ENCODE measurements at places on chromosomes 11 and 22.

- no peak for DNase-seq
Measured at GRCh38 chr11:122765487-122766131, 72.7 kb upstream of the CRTAM start.

DNA sequence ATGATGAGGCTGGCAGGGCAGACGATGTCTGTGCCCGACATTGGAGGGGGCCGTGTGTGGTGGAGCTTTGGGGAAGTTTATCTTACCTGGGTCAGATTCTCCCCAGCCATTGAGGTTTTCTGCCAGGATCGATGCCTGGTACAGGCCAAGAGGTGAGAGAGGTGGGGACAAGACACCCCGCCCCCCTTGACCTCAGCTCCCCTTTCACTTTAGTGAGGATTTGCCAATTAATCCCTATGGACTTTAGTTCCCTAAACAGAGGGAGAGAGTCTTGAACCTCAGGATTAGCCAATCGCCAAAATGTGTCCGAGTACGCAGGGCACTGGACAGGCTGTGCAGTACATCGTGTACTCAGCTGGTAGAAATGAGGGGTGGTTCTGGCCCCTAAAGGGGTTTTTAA lies 541 bp downstream of the HORMAD2 start:
- DNase-seq: no peak

- no peak for DNase-seq
Measured at GRCh38 chr22:40345271-40345670, 1.0 kb upstream of the ADSL start.

- DNase-seq: peak; percentile 93
Measured at GRCh38 chr11:70568035-70568813, 169.9 kb downstream of the CTTN start.

- DNase-seq: no peak
Measured at GRCh38 chr11:116595305-116595880, 177.4 kb downstream of the BUD13 start.

- peak; percentile 71 for DNase-seq
Measured at GRCh38 chr11:19276859-19277808, 36.4 kb upstream of the E2F8 start.

DNA sequence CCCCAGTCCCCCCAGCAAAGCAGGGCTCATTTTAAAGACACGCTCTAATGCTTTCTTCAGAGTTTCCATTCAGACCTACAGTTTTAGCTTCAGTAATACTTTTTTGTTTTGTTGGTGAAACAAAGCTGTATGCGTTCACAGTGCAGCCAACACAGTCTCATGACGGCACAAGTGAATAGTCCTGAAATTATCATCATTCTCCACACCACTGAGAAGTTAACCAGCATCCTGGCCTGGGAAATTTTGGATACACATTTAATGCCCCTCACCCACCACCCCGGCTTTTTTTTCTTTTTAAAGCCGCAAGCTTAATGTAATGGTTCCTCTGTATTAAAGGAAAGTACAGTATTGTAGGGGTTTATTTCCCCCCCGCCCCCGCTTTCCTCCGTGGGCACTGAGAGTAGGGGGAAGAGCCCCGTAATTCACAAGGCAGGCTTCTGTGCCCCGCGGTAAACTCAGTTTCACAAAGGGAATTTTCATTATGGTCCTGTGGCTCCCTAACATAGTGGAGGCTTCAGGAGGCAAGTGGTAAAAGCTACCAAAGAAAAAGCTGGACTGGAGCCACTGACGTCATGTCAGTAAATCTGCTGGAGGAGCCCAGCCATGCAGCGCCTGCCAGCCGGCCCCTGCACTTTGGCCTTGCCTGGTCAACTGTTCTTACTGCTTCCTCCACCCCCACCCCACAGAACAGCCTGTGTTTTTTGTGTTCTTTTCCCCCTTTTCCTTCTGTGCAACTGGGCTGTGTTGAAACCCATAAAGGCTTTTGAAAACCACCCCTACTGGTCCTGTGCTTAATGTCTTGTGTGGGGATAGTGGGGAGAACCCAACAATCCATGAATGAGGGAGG lies 18.2 kb downstream of the TEAD1 start:
- peak; percentile 54 for DNase-seq

GRCh38 chr22:17753401-17753989 lies 20.8 kb downstream of the BID start:
- no peak for DNase-seq

GRCh38 chr11:134749040-134749839 lies 337.2 kb upstream of the B3GAT1 start:
- DNase-seq: no peak

GRCh38 chr11:11620921-11621572 lies 758 bp downstream of the GALNT18 start:
- DNase-seq: no peak

DNA sequence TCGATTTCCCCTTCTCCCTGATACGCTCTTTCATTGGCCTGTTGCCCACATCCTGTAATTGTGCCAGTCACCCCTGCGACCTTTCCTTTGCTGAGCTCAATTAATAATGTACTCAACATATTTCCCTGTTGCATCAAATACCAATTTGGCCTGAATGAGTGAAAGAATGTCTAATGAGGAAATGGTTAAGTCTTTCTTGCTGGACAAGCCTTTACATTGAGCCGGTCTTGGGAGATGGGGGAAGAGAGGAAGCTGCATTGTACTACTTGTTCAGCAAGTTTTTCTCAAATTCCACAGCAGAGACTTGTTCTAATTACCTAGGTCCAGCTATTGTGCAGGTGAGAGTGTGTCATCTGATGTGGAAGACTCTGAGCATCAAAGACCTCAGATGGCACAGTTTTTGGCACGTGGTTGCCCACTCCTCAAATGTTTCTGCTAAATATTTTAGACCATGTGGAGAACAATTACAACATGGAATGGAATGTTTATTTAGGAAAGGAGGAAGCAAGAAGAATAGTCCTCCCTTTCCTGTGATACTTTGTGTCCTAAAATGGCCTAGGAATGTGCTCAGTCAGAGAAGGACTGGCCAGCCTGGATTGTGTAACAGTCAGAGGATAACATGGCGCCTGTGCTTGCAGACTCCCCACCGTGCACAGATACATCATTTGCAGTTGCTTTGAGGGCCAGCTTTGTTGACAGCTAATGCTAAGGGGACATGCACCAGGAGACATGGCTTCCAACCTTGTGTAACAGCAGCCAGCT lies 129.5 kb upstream of the E2F8 start:
- peak; percentile 39 for DNase-seq

GRCh38 chr11:60974726-60975125 lies 3.2 kb downstream of the CD6 start:
- DNase-seq: no peak

GRCh38 chr11:115591380-115591779 lies 87.2 kb upstream of the CADM1 start:
- DNase-seq: no peak

- no peak for DNase-seq
Measured at GRCh38 chr11:69425444-69425843, 56.0 kb upstream of the LINC01488 start.

DNA sequence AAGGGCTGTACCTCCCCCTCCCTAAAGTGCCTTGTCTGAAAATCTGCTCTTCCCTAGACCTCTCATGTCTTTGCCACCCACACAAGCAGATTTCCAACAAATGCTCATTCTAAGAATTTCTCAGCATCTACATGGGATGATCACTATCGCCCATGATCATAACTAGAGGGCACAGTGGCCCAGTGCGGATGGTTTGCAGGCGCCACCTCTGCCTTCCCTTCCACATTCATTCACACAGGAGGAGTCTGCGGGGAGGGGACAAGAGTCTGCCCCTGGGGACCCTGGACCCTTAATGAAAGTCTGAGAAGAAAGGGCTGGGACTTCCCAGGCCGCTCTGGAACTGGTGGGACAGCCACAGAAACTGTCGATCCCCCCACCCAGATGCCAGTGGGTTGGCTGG lies 28.9 kb downstream of the KCTD17 start:
- DNase-seq: no peak

GRCh38 chr22:40178417-40179409 lies 988 bp downstream of the TNRC6B start:
- peak; percentile 94 for DNase-seq

- no peak for DNase-seq
Measured at GRCh38 chr22:49903322-49904039, 14.8 kb downstream of the ALG12 start.

- DNase-seq: peak; percentile 79
Measured at GRCh38 chr11:133918608-133919260, 38.0 kb downstream of the IGSF9B start.

DNA sequence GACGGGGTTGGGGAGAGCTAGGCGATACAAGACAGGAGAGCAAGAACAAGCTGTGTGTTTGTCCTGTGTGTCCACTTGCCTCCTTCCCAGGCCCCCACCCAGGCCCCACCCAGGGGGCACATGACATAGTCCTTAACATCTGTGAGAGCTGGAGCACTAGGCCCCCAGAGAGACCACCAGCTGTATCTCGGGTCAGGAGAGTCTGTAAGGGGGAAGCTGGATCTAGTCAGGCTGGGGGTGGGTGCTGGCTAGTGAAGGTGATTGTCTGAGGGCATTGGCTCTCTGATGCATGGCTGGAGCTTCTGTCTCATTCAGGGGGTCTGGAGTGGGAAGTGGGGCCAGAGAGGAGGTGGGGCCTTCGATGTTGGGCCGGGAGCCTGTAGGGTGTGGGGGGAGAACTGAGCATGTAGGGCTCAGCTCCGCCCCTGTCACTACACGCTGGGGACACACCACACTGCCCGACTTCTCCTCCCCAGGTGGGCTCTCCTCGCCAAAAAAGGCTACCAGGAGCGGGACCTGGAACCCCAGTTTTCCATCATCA lies 571 bp downstream of the P2RX6 start:
- no peak for DNase-seq

DNA sequence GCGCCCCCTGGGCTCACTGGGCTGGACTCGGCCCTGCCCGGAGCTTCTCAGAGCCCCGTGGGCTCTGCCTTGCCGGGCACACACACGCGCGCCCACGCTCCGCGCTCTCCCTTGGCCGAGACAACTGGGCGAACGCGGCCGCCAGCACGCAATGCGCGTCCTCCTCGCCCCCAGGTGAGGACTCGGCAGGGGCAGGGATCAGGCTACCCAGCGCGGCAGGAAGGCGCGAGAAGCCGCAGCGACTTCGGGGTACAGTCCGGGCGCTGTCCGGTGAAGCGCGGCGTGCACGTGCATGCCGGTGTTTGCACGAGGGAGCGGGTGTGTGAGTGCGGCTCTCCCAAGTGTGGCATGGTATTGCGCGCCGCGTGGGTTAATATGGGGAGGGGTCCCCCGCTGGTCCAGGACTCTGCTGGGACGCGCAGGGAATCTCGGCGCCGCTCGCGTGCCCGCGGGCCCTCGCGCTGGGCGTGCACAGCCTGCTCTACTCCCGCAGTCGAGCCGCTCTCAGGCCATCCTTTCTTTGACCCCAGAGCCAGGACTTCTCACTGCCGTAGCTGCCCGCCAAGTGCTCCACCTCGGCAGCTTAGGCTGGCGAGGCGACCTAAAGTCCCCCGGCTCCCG lies 5.4 kb downstream of the WNT7B start:
- no peak for DNase-seq

DNA sequence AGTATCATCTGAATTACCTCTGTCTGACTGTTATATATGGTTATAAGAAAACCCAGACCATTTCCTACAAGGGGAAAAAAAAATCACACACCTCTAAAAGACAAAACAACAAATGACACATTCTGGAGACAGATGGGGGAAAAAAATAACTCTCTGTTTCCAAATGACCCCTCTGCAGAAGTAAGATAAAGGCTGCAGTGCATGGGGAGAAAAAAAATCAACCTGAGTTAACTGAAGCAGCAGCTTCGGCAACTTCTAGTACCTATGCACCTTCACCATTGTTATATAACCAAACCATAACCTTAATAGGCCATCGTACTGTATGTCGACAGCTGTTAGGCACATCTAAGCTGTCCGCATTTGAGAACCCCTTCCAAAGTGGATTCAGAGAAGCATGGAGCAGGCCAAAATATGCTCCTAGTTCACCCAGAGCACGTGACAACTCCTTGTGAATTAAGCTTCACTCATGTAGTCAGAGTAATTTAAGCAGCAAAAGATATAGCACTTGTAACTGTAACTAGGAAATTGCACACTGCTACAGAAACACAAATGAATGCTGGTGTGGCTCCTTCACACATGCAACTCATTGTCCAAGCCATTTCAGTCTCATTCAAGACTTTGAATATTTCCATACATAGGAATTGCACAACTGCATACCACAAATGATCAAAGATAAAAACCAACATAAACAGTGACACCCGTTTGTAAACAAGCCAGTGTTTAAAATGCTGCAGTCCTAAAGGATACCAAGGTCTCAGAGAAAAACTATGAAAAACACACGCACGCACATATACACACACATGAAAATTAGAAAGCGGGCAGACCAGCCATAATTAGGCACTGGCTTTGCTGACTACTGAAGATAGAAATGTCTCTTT lies 2.7 kb downstream of the SIK3 start:
- peak; percentile 34 for DNase-seq

GRCh38 chr11:35155677-35156076 lies 16.7 kb downstream of the CD44 start:
- no peak for DNase-seq

DNA sequence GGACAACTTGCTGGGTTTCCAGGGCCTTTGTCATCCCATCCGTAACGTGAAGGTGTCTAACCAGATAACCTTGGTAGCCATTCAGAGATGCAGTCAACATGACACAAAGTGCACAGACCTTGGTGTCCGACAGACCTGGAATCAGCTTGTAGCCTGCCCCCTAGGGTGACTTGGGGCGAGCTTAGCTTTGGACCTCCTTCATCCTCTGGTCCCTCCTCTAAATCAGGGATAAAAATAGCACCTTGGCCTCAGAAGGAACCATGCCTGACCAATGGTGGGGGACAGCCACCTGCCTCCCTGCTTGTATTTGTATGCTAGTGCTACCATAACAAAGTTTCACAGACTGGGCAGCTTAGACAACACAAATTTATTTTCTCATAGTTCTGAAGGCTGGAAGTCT lies 3.7 kb downstream of the SNRPD3 start:
- DNase-seq: no peak

DNA sequence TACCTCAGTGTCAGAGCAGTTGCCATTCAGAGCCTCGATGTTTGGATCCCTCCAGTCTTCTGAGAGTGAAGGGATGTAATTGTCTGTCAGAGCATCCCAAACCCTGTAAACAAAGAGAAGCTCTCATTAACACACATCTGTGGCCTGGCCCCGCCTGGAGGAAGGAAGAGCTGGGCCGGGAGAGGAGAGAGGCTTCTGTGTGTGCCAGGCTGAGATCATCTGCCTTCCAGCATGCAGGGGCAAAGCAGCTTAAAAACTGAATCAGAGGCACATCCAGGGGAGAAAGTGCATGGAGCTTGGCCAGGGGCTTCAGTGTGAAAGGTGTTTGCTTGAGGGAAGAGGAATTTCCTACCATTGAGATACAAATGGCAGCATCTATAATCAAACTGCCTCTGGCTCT lies 14.5 kb downstream of the FEZ1 start:
- DNase-seq: no peak

GRCh38 chr11:96001037-96001436 lies 77.1 kb upstream of the MTMR2 start:
- no peak for DNase-seq

DNA sequence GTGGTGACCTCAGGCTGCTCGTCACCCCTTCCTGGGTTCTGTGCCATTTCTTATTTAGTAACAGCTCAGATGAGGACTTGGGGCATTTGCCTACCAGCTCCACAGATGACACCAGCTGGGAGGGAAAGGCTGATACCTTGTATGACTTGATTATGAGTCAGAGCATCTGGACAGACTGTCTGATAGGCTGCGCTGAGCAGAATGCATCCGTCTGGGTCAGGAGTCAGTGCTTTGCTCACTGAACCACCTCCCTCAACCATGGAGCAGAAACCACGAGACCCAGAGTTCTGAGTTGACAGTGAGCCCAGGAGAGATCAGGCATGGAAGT lies 6.8 kb downstream of the ST14 start:
- no peak for DNase-seq

- DNase-seq: no peak
Measured at GRCh38 chr11:773425-773824, 3.9 kb downstream of the GATD1 start.
